ENCODE measurements at places on chromosomes 12 and 14.

DNA sequence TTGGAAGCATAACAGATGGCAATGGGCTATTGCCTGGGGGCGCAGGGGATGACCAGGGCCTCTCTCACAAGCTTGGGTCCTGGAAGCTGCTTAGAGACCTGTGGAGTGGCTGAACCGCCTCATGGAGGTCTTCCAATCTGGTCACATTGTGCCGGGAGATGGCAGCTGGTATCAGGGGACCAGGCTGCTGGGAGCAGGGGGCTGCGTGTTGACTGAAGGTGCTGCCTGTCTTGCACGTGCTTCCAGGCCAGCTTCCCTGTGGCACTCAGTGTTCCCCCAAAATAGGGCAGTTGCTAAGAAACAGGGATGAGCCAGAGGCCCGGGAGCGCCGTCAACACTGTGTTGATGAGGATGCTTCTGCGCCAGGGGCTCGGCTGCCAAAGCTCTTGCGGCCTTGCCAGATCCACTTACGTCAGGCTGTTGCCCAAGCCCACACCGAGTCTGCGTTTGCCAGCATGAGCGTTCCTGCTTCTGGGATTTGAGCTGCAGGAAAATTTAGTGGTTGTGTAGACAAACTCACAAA lies 39.8 kb downstream of the ELK3 start:
- DNase-seq: no peak

GRCh38 chr12:69529021-69529420 lies 56.2 kb upstream of the CCT2 start:
- no peak for DNase-seq

DNA sequence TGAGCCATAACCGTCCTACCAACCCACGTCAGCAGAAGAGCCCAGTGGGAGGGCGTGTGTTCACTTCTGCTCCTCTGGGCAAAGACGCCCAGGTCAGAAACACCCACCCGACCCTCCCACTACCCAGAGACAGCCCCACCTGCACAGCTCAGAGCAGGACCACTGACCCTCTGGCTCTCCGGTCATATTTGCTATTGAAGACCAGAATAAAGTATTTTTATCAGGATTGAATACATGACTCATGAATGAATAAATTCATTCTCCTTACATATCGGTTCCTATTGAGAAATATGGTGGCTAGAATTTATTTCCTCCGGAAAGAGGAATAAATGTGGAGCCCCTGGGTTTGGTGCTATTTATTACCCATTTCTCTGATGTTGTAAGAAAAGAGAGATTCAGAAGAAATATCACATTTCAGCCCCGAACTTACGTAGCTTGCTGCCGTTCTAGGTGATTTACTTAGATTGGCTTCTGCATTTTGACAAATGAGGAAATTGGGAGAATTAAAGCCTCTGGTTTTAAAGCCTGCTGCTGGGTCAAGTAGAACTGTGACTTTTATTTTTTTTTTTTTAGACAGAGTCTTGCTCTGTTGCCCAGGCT lies 36.4 kb upstream of the P2RX7 start:
- no peak for DNase-seq

DNA sequence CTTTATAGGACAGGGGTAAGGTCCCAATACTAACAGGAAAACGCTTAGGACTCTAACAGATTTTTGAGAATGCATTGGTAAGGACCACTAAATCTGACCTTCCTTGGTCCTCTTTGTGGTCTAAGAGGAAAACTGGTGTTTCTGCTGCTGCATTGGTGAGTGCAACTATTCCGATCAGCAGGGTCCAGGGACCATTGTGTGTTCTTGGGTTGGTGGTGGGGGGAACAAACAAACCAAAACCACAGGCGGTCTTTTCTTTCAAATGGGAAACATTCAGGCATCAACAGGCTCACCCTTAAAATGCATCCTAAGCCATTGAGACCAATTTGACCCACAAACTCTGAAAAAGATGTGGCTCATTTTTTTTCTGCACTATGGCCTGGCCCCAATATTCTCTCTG lies 20.7 kb downstream of the EPYC start:
- no peak for DNase-seq

DNA sequence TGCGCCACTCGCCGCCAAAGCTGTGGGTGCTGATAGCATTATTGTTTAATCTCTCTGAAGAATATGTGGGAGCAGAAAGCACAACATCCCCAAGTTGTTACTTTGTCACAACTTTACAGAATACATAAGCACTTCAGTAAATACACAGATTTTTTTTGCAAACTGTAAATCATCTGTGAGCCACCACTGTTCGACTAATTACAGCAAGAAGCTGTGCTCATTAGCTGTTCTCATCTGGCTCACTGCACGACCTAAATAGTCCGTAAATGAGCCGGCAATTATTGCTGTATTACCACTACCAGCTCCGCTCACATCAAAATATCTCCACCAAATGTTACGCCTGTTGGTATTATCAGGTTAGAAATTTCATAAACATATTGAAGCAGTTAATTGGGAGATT lies 228.9 kb upstream of the PRKD1 start:
- no peak for DNase-seq

DNA sequence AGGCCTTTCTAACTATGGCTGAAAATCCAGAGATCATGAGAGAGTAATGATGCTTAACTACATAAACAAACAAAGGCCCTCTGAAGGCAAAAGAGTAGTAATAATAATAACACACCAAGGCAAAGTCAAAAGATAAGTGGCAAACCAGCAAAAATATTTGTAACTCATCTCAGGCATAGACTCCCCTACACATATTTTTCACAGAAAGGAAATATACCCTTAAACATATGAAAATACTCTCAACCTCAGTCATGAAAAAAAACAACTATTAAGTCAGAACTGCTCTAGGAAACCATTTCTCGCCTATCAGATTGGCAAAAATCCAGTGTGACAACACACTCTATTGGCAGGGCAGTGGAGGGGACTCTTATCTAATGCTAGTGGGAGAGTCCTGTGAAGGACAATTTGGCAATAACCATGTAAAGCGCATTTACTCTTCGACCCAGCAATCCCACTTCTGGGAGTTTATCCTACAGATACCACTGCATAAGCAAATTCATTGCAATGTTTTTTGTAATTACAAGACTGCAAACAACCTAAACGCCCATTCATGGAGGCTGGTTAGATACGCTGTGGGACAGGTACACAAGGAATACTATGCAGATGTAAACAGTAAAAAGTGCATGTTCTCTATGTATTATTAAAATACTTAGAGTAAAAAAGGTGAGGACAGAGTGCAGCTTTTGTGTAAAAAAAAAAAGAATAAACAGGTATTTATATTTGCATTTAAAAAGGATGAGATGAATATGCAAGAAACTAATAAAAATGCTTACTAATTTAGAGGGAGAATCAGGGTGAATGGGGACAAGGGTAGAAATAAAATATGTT lies 26.0 kb upstream of the IL22 start:
- DNase-seq: no peak

- no peak for DNase-seq
These were observed 518.7 kb upstream of the MGAT4C start for GRCh38 chr12:86774841-86775388.

GRCh38 chr12:117881517-117881916 lies 87.3 kb downstream of the KSR2 start:
- no peak for DNase-seq

- no peak for DNase-seq
These were observed 265.6 kb downstream of the TMEM117 start for GRCh38 chr12:44101475-44101874.

- DNase-seq: no peak
These were observed 145.3 kb downstream of the SSPN start for GRCh38 chr12:26340649-26341048.

DNA sequence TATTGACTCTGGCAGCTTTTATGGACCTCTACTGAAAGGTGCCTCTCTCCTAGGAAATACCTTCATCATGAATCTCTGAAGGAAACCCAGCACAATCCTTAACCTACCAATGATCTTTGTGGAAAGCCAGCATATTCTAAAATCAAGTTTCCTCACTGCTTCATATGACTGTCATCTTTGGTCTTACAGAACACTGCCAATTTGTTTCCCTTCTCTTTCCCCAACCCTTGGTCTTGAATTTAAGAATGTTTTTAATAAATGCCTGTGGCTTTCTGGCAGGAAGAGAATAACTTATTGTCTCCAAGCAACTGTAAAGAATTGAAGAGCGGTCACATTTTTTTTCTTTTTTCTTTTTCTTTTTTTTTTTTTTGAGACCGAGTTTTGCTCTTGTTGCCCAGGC lies 427.6 kb downstream of the IPO8 start:
- DNase-seq: no peak

DNA sequence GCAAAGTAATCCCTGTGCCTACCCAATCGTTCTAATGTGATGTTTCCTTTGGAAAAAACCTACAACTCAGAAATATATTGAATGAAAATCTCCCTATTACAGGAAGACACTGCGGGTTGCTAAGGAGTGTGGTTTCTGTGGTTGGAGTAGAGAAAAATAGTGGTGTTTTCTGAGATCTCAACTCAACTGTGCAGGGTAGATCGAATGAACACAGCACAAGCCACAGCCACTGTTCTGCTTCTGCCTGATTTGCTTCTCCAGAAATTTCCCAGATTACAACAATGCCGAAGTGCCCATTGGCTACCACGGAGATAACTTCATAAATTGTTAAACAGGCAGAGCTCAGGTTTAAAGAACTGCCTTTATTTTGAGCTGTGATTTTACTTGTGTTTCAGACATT lies 480.4 kb downstream of the DIO2 start:
- no peak for DNase-seq

DNA sequence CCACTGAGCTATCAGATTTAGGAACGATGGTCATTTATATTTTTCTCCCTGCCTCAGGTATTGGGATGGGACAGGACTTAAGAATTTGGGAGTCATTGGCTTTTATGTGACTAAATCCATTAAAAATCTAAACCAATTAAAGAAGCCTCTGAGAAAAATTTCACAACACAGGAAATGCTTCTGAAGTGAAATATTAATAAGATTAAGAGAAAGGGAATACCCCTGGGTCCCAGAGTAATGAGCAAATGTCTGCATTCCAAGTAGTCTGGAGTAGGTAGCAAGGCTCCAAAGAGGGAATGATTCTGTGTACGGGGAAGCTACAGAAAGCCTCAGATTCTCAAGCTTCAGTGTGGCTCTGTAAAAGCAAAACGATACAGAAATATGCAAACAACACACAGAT lies 707 bp upstream of the MED6 start:
- no peak for DNase-seq

DNA sequence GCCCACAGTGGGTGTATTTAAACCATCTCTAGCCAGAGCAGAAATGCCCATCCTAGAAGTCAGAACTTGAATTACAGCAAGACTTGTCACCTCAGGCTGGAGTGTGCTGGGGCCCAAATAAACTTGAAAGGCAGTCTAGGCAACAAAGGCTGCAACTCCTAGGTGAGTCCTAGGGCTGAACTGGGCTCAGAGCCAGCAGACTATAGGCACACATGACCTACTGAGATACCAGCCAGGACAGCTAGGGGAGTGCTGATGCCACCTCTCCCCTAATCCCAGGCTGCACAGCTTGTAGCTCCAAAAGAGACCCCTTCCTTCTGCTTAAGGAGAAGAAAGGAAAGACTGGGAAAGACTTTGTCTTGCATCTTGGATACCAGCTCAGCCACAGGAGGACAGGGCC lies 106.0 kb downstream of the TXNDC16 start:
- no peak for DNase-seq

DNA sequence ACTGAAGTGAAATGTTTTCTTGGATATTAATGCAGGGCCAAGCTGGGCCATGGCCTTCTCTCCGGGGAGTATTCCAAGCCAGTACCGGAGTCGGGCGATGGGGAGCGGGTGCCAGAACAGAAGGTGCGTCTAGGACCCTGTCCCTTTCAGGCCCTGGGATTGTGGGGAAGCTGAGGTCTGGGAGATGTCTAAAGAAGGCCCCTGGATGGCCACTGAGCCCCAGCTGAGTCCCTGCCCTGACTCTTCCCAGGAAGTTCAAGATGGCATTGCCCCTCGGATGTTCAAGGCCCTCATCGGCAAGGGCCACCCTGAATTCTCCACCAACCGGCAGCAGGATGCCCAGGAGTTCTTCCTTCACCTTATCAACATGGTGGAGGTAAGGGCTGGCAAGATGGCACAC lies 7.2 kb upstream of the TPI1 start:
- no peak for DNase-seq

DNA sequence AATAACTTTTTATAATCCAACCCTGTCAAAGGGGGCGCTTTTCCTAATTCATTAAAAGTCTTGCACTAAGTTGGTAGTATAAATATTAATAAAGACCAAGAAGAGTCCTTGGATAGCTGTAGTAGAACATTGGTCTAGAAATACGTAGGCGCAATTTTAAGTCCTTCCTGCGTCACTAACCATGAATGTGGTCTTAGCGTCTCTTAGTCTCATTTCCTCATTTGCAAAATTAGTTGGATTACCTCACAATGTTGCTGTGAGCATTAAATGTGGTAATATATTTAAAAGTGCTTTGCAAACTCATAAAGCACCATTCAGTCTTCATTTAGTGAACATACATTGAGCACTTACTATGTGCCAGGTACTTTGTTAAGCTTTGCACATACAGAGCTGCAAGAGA lies 149.7 kb downstream of the AEBP2 start:
- DNase-seq: no peak

GRCh38 chr12:93970900-93971688 lies 177.3 kb upstream of the PLXNC1 start:
- DNase-seq: no peak

DNA sequence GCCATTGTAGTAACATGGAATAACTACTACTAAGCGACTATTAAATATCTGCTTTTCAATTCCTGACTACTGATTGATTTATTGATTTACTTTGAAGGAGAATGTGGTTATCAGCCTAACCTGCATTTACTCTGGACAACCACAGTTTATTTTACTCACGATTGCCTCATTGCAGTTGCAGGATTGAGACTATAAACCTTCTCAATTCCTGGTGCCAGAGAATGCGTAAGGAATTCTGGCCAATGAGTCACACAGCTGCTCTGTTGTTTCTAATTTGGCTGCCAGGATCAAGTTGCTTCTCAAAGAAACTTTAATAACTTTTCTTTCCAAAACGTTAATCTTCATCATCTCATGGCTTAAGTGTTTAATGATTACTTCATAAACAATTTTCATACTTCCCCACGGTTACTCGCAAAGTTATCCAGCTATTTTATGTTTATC lies 13.1 kb upstream of the TMTC1 start:
- DNase-seq: no peak

- DNase-seq: no peak
These were observed 42.9 kb downstream of the BRAP start for GRCh38 chr12:111642681-111643426.

- DNase-seq: no peak
These were observed 337.1 kb downstream of the TMEM121 start for GRCh38 chr14:105863296-105864108.

DNA sequence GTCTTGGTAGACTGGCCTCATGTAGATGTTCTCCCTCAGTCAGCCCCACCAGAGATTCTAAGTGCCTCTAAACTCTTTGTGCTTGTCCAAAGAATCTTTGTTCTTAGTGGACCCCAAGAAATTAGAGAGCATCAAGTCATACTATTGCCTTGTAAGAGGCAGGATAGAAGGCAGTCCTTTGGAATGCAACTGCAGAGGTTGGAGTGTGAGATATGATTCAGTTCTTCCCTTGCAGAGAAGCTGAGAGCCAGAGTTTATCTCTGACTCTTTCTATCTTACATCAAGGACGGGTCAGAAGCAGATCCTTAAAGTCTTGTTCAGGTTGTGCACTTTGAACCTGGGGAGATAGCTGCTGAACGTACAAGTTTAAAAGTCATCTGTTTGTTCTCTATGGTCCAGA lies 21.1 kb downstream of the TMX1 start:
- no peak for DNase-seq
